H4 (cell line): ENCODE measurements at places on chromosomes 6 and 20.

DNA sequence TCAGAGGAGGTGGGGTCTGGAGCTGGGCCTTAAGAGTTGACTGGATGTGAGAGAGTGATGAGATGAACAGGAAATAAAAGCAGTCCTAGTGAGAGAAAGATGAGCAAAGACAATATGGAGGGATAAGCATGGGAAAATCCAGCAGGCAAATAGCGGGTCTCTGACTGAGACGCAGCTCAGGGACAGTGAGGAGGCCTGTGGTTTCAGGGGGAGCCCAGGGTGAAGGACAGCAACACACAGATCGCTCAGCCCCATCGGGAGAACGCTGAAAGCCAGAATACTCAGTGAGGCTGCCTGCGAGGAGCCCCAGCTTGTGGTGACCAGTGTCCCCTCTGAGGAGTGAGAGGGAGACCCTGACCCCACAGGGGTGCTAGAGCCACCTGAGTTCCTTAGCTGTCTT, 16.8 kb upstream of the DCDC2 start:
- DNase-seq = no peak

DNA sequence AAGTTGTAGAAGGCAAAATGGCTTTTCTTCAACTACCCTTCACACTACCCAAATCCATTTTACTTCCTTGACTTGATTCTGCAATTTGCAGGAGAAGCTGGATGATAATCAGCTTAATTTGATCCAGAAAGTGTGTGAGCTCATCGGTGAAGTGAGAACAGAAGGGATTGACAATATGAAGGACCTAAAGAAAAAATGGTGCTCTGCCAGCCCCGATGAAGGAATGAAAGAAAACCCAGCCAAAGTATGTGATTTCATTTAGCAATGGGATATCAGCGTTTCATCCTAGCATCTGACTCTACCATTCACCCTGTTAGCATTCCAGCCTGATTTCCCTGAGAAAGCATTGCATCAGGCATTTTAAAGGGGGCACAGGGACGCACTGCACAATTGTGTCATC, 41.5 kb downstream of the CD164 start:
- no peak for DNase-seq

- DNase-seq = no peak
These were observed 14.3 kb upstream of the MRAP2 start for GRCh38 chr6:84019141-84019841.

- DNase-seq = no peak
These were observed 59.6 kb upstream of the ESR1 start for GRCh38 chr6:151747896-151748295.

DNA sequence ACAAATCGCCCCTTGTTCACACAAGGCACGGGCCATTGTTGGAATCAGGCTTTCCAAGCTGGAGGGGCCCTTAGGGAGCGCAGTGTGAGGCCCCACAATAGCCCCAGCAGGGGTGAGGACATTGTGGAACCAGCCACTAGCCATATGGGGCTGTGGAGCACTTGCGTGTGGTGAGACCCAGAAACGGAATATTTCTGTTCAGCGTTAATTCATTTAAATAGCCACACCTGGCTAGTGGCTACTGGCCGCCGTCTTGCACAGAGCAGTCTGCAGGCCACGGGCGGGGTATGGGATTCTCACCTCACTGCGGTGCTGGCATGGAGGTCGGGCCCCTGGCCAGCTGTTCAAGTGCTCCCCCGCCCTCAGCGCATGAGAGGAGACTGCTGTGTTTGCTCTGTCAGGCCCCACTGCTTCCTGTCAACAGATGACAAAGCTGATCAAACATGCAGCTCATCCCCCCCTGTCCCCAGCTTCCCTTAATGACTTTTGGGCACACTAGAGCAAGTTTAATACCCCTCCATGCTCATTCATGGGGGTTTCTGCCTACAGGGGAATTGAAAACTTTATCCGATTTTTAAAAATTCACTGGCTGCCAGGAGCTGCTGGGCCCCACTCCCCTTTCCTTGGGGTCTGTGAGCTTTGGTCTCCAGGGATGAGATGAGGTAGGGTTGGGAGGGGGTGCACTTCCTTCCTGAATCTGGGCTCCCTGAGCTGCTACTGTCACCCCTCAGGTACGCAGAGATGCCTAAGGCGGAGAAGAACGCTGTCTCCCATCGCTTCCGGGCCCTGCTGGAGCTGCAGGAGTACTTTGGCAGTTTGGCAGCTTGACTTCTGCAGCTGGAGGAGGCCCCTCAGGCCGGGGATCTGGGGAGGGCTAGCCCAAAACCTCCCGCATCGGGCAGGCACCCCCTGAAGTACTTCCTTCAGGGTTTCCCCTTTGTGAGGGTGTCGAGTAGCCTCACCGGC, 13.6 kb downstream of the ITPA start:
- no peak for DNase-seq

- DNase-seq = peak; percentile 45
These were observed 81.9 kb downstream of the TFAP2C start for GRCh38 chr20:56711018-56711417.

GRCh38 chr20:46261456-46262253, 46.6 kb downstream of the CDH22 start:
- DNase-seq = no peak

GRCh38 chr20:25076731-25077609, 5.0 kb downstream of the VSX1 start:
- peak; percentile 54 for DNase-seq

DNA sequence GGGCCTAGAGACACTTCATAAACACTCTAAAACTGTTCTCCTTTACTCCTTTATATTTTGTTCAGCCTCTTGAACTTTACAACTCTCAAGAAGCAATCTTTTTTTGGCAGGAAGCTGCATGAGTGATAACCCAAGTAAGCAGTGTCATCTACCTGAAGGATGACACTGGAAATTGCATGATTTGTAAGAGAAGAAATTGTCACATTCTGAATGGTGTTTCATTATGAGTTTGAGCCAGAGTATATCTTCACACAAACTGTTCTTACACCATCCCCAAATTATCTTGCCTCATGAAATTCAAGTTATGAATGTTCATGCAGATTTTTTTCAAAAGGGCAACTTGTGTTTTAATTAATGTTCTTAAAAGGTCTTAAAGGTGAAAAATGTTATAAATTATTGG, 799.3 kb downstream of the TBC1D32 start:
- no peak for DNase-seq

GRCh38 chr6:44243345-44243744, 3.6 kb upstream of the HSP90AB1 start:
- DNase-seq = no peak

- peak; percentile 62 for DNase-seq
These were observed 567 bp upstream of the SLC18B1 start for GRCh38 chr6:132798869-132799538.

- DNase-seq = peak; percentile 64
These were observed 65.4 kb upstream of the FBXL4 start for GRCh38 chr6:99013145-99013544.

- no peak for DNase-seq
These were observed 23.7 kb upstream of the FOXF2 start for GRCh38 chr6:1365686-1366085.

DNA sequence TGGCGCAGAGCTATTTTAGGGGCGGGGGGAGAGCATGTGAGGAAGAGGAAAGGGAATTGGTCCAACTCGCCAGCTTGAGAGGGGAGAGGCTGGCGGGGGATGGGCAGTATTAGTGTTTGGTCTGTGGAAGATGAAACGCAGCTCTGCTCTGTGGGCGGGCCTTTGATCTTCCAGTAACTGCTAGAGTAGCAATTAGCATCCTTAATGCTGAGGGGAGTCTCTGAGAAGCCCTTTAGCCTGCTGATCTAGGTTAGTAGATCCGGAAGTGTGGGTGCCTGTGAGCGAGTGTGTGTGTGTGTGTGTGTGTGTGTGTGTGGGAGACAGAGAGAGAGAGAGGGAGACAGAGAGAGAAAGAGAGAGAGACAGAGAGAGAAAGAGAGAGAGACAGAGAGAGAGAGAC, 117.2 kb upstream of the BACH2 start:
- DNase-seq = no peak

GRCh38 chr20:36624068-36624943, 18.7 kb downstream of the RAB5IF start:
- DNase-seq = no peak

- no peak for DNase-seq
These were observed 24.8 kb downstream of the SUN5 start for GRCh38 chr20:32979201-32979998.

- no peak for DNase-seq
These were observed 137.2 kb downstream of the DLL1 start for GRCh38 chr6:170153436-170154319.
